Muscle of leg (tissue), 16 donors: ENCODE measurements at places on chromosomes 4 and X. TPM values are rescaled to one million over a fixed set of nuclear protein-coding genes. Genes with fewer than 3 reads are reported as not detected.

ANXA3 gene
- 7.5 TPM for total RNA-seq

SPANXB1 gene
- not detected for total RNA-seq

USP17L11 gene
- total RNA-seq, result not detected

RHOXF1 gene
- 0.09 TPM for total RNA-seq

PCDH19 gene
- 1.9 TPM for total RNA-seq

COL25A1 gene
- 9.7 TPM for total RNA-seq

SERTM2 gene
- 0.49 TPM for total RNA-seq

NAA11 gene
- 0.13 TPM for total RNA-seq

F11 gene
- not detected for total RNA-seq

ANXA10 gene
- not detected for total RNA-seq

MEPE gene
- total RNA-seq, result not detected

MCTS1 gene
- total RNA-seq, result 41.5 TPM

CCSER1 gene
- total RNA-seq, result 0.75 TPM

PDZD4 gene
- 1.6 TPM for total RNA-seq

KLHL5 gene
- total RNA-seq, result 15.3 TPM

KLB gene
- total RNA-seq, result under 0.01 TPM

MAGEE2 gene
- total RNA-seq, result 0.27 TPM

FATE1 gene
- total RNA-seq, result 1.2 TPM

CSAG3 gene
- total RNA-seq, result not detected

GK2 gene
- 0.04 TPM for total RNA-seq

SLC10A6 gene
- 0.18 TPM for total RNA-seq

ZDHHC15 gene
- total RNA-seq, result 3.2 TPM

PABPC1L2A gene
- not detected for total RNA-seq

SOD3 gene
- total RNA-seq, result 9.1 TPM

NDST3 gene
- 0.04 TPM for total RNA-seq

SPINK2 gene
- not detected for total RNA-seq

WAS gene
- total RNA-seq, result 2.1 TPM

GPR143 gene
- 0.58 TPM for total RNA-seq

STOX2 gene
- total RNA-seq, result 7.3 TPM

PDCL2 gene
- not detected for total RNA-seq

FAM47A gene
- total RNA-seq, result not detected

PPAT gene
- total RNA-seq, result 11.6 TPM

RADX gene
- 2.3 TPM for total RNA-seq

MAGEA9 gene
- total RNA-seq, result not detected

PTPN13 gene
- 10.5 TPM for total RNA-seq

NR0B1 gene
- 0.27 TPM for total RNA-seq

MAGEA2B gene
- not detected for total RNA-seq

LRIT3 gene
- 0.09 TPM for total RNA-seq
